Aortic smooth muscle cell (primary cell): ENCODE measurements at places on chromosomes 4 and X. TPM values are rescaled to one million over a fixed set of nuclear protein-coding genes. Genes with fewer than 3 reads are reported as not detected.

The HTT gene
- 29.2 and 36.6 TPM in 2 replicates for total RNA-seq

The PAGE5 gene
- total RNA-seq = not detected in 2 replicates

The FGG gene
- not detected in 2 replicates for total RNA-seq

The ELOVL6 gene
- 12.7 and 12.8 TPM in 2 replicates for total RNA-seq

The SERTM2 gene
- total RNA-seq = not detected in 2 replicates

The NAP1L3 gene
- 18.6 and 25.3 TPM in 2 replicates for total RNA-seq

The EDA gene
- total RNA-seq = 0.62 and 0.79 TPM in 2 replicates

The GABRE gene
- total RNA-seq = 10.7 and 43.3 TPM in 2 replicates

The ZNF185 gene
- total RNA-seq = 4.6 and 8.5 TPM in 2 replicates

The OFD1 gene
- total RNA-seq = 9.0 and 14.5 TPM in 2 replicates

The CXCL13 gene
- not detected in 2 replicates for total RNA-seq

The GAGE12H gene
- total RNA-seq = not detected in 2 replicates

The ITIH6 gene
- under 0.01 TPM in 1 of 2 replicates, not detected in the other for total RNA-seq

The XIAP gene
- total RNA-seq = 41.2 and 43.7 TPM in 2 replicates

The ADGRG4 gene
- not detected in 2 replicates for total RNA-seq

The DCAF8L2 gene
- total RNA-seq = 0.13 TPM in 1 of 2 replicates, not detected in the other

The ERCC6L gene
- 2.2 and 3.8 TPM in 2 replicates for total RNA-seq

The USP17L27 gene
- not detected in 2 replicates for total RNA-seq
